A549 treated with CpdA at 1 μM for 4 hours (cell line): ENCODE measurements at places on chromosomes 2 and 18. TPM values are rescaled to one million over a fixed set of nuclear protein-coding genes. Genes with fewer than 3 reads are reported as not detected.

The CCDC178 gene
- not detected in 5 replicates for total RNA-seq

The KCNG3 gene
- 0.59 to 0.98 TPM (median 0.86 TPM) in 5 replicates for total RNA-seq

The IL36G gene
- 0.10 TPM in 1 of 5 replicates, not detected in the others for total RNA-seq

The LRRC30 gene
- not detected in 5 replicates for total RNA-seq

The SERPINB5 gene
- total RNA-seq: 0.07 to 0.16 TPM (median 0.10 TPM) in 4 of 5 replicates, not detected in the other

The FZD7 gene
- total RNA-seq: 5.2 to 7.9 TPM (median 6.9 TPM) in 5 replicates

The SALL3 gene
- total RNA-seq: not detected in 5 replicates

The CD8B gene
- total RNA-seq: not detected in 5 replicates

The MITD1 gene
- total RNA-seq: 27.1 to 37.5 TPM (median 28.5 TPM) in 5 replicates

The ALPP gene
- total RNA-seq: 0.23 to 0.37 TPM (median 0.35 TPM) in 5 replicates

The PRSS56 gene
- 0.08 to 0.20 TPM (median 0.14 TPM) in 4 of 5 replicates, not detected in the other for total RNA-seq

The LIPT1 gene
- total RNA-seq: 3.6 to 5.5 TPM (median 3.8 TPM) in 5 replicates

The PID1 gene
- total RNA-seq: 2.8 to 3.6 TPM (median 3.0 TPM) in 5 replicates

The DNAJC27 gene
- 1.7 to 2.4 TPM (median 2.3 TPM) in 5 replicates for total RNA-seq

The PRKAG3 gene
- not detected in 5 replicates for total RNA-seq

The SULT1C4 gene
- total RNA-seq: 0.02 TPM in 1 of 5 replicates, not detected in the others

The TEX44 gene
- not detected in 5 replicates for total RNA-seq

The ATOH8 gene
- 4.2 to 6.6 TPM (median 4.5 TPM) in 5 replicates for total RNA-seq

The RFX8 gene
- total RNA-seq: not detected in 5 replicates

The TDRD15 gene
- not detected in 5 replicates for total RNA-seq

The GMPPA gene
- 35.2 to 40.5 TPM (median 38.8 TPM) in 5 replicates for total RNA-seq

The SMYD1 gene
- not detected in 5 replicates for total RNA-seq

The DSG3 gene
- total RNA-seq: 0.01 to 0.02 TPM in 2 of 5 replicates, not detected in the others

The RNF181 gene
- total RNA-seq: 179 to 200 TPM (median 183 TPM) in 5 replicates

The STAT4 gene
- total RNA-seq: 3.2 to 4.5 TPM (median 3.8 TPM) in 5 replicates

The KATNAL2 gene
- 1.5 to 1.9 TPM (median 1.7 TPM) in 5 replicates for total RNA-seq

The CHRNA1 gene
- total RNA-seq: not detected in 5 replicates

The ABCG8 gene
- not detected in 5 replicates for total RNA-seq

The HNMT gene
- 0.38 to 1.8 TPM (median 0.68 TPM) in 5 replicates for total RNA-seq

The IL37 gene
- total RNA-seq: not detected in 5 replicates

The VWC2L gene
- not detected in 5 replicates for total RNA-seq

The ABHD3 gene
- total RNA-seq: 21.0 to 26.4 TPM (median 24.2 TPM) in 5 replicates

The TNP1 gene
- total RNA-seq: not detected in 5 replicates

The GALNT5 gene
- 2.8 to 3.1 TPM (median 2.8 TPM) in 5 replicates for total RNA-seq

The SCN3A gene
- 0.02 to 0.04 TPM (median 0.02 TPM) in 3 of 5 replicates, not detected in the others for total RNA-seq

The COBLL1 gene
- total RNA-seq: 4.1 to 7.2 TPM (median 4.1 TPM) in 5 replicates

The CD8B2 gene
- total RNA-seq: not detected in 5 replicates

The SPHKAP gene
- not detected in 5 replicates for total RNA-seq

The RGPD3 gene
- total RNA-seq: 0.15 to 0.22 TPM (median 0.19 TPM) in 5 replicates

The DLX2 gene
- 0.43 to 0.99 TPM (median 0.60 TPM) in 5 replicates for total RNA-seq

The ALLC gene
- 0.06 TPM in 1 of 5 replicates, not detected in the others for total RNA-seq

The ARMC9 gene
- total RNA-seq: 13.4 to 19.0 TPM (median 16.4 TPM) in 5 replicates

The TMEM185B gene
- total RNA-seq: 45.1 to 55.1 TPM (median 50.6 TPM) in 5 replicates

The RAB17 gene
- total RNA-seq: 0.09 to 0.32 TPM (median 0.13 TPM) in 4 of 5 replicates, not detected in the other

The BMP10 gene
- total RNA-seq: not detected in 5 replicates

The NOSTRIN gene
- total RNA-seq: 1.3 to 1.6 TPM (median 1.6 TPM) in 5 replicates

The AGXT gene
- 0.05 TPM in 1 of 5 replicates, not detected in the others for total RNA-seq

The SERPINB12 gene
- not detected in 5 replicates for total RNA-seq

The GATA6 gene
- total RNA-seq: 1.9 to 2.8 TPM (median 2.7 TPM) in 5 replicates
